ENCODE measurements at places on chromosomes 12 and 14.
A peak's percentile ranks its signal among the peaks of the same experiment; 100 is the strongest.

DNA sequence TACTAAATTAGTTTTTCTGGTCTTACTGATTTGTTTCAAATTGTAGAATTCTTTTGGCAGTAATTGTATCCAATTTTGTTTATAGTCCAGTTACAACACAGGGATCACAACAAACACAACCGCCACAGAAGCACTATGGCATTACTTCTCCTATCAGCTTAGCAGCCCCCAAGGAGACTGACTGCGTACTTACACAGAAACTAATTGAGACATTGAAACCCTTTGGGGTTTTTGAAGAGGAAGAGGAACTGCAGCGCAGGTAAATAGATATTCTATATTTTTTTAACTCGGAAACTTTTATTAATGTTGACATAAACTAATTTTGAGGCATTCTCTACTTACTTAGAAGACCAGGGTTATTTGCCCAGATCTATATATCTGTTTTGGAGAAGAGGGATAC is 17.8 kb downstream of the PAPOLA start:
- H3K36me3 ChIP-seq = peaks cover 34% of the 10 kb centered on the region
- H3K27me3 ChIP-seq = no peaks in the 10 kb centered on the region
- peaks cover 15% of the 10 kb centered on the region for H3K4me1 ChIP-seq

- no peaks in the 10 kb centered on the region for H3K36me3 ChIP-seq
- no peak overlapping the region for H3K4me3 ChIP-seq
- no peaks in the 10 kb centered on the region for H3K27me3 ChIP-seq
- DNase-seq = no peak
- no peaks in the 10 kb centered on the region for H3K4me1 ChIP-seq
Observed at GRCh38 chr12:80165746-80166145, 66.4 kb downstream of the OTOGL start.

DNA sequence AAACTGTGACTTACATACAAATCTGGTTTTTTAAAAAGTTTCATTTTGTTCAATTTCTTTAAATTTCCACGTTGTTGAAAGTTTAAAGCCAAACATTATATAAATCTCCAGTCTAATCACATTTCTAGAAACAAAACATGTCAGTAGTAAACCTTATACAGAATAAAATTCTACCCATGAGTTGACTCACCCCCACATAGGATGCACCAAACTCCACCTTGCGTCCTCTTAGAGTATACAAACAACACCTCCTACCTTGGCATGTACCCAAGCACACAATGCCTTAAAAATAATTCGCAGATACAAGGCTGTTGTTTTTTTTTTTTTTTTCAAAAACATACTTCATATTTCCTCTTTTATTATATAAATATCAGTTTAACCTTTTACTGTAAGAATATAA is 3.3 kb downstream of the FBXL14 start:
- H3K4me3 ChIP-seq = peak overlapping the region; percentile 90
- H3K27me3 ChIP-seq = no peaks in the 10 kb centered on the region
- H3K4me1 ChIP-seq = peaks cover 74% of the 10 kb centered on the region
- no peak for DNase-seq
- peak overlapping the region; percentile 42 for H3K27ac ChIP-seq

- H3K4me1 ChIP-seq = peaks cover 8% of the 10 kb centered on the region
- no peak overlapping the region for H3K4me3 ChIP-seq
- no peaks in the 10 kb centered on the region for H3K27me3 ChIP-seq
- no peak overlapping the region for H3K27ac ChIP-seq
- DNase-seq = no peak
Observed at GRCh38 chr12:57027011-57027804, 10.9 kb upstream of the TAC3 start.

- peaks cover 36% of the 10 kb centered on the region for H3K4me1 ChIP-seq
- no peak for DNase-seq
- H3K36me3 ChIP-seq = no peaks in the 10 kb centered on the region
- no peak overlapping the region for H3K27ac ChIP-seq
Observed at GRCh38 chr14:69040353-69040752, 61.3 kb upstream of the ACTN1 start.

DNA sequence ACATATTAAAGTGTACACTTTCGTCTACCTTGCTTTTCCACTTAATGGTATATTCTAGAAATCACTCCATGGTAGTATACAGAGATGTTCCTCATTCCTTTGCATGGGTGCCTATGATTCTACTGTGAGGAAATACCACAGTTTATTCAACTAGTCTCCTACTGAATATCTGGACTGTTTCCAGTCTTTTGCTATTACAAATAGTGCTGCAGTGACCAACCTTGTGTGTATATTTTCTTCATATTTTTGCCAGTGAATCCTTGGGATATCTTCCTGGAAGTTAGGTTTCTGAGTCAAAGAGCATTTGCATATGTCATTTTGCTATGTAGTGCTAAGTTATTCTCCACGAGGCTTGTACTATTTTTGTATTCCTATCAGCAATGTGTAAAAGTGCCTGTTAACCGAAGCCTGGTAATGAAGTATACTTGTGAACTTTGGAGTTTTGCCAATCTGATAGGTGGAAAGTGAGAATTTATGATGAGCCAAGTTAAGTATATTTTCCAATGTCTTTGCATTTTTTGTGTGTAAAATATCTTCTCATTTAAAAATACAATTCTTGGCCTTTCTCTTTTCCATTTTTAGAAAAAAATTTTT is 31.3 kb upstream of the TMEM263 start:
- no peaks in the 10 kb centered on the region for H3K36me3 ChIP-seq
- no peak for DNase-seq
- H3K27me3 ChIP-seq = no peaks in the 10 kb centered on the region
- H3K27ac ChIP-seq = no peak overlapping the region
- H3K4me1 ChIP-seq = no peaks in the 10 kb centered on the region

DNA sequence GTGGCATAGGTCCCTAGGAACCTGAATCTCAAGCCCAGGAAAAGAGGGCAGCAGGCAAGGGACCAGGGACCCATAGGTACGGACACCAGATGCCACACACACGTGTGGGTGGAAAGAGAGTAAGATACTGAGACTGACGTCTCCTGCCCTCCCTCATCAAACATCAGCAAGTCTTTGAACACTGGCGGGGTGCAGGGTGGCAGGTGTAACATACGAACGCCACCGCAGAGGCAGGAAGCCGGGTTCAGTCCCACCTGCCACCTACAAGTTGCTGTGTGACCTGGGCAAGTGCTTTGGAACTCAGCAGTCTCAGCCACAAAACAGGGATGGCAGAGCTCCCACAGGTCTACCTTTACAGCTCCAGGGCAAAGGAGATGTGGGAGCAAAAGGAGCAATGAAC is 11.1 kb downstream of the ACTN1 start:
- no peak overlapping the region for H3K4me3 ChIP-seq
- peaks cover 69% of the 10 kb centered on the region for H3K4me1 ChIP-seq
- no peaks in the 10 kb centered on the region for H3K27me3 ChIP-seq

- peaks cover 11% of the 10 kb centered on the region for H3K4me1 ChIP-seq
- H3K27me3 ChIP-seq = peaks cover 9% of the 10 kb centered on the region
- no peak for DNase-seq
- H3K36me3 ChIP-seq = no peaks in the 10 kb centered on the region
- peak overlapping the region; percentile 59 for H3K4me3 ChIP-seq
- no peak overlapping the region for H3K27ac ChIP-seq
Observed at GRCh38 chr12:98745578-98746391, 100.7 kb downstream of the APAF1 start.

DNA sequence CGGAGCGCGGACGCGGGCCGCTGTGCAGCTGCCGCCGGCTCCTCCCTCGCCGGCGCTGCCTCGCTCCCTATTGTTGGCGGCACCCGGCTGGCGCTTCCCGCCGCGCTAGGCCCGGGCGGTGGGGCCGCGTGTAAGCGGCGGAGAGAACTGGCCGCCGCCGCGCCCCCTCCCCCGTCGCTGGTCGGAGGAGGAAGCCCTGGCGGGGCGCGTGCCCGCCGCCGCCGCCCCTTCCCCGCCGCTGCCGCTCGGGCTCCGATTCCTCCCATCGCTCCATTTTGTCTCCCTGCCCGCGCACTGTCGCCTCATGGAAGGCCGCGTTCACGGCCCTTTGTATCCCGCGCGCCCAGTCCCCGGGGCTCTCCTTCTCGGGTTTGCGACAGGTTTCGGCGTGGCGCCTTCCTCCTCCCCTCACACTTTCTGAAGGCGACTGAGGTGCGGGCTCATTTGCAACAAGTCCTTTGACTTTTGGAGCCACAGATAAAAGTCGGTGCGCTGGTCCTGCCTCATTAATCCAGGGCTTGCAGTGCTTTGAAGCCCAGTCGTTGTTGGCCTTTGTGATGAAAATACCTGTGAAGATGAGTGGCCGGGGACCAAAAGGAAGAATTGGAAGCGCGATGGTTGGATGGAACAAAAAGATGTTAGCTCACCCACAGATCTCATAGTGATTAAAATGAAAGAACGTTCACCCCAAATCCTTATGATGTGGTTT is 707 bp downstream of the CPSF6 start:
- H3K27me3 ChIP-seq = no peaks in the 10 kb centered on the region
- peak overlapping the region; percentile 92 for H3K4me3 ChIP-seq

DNA sequence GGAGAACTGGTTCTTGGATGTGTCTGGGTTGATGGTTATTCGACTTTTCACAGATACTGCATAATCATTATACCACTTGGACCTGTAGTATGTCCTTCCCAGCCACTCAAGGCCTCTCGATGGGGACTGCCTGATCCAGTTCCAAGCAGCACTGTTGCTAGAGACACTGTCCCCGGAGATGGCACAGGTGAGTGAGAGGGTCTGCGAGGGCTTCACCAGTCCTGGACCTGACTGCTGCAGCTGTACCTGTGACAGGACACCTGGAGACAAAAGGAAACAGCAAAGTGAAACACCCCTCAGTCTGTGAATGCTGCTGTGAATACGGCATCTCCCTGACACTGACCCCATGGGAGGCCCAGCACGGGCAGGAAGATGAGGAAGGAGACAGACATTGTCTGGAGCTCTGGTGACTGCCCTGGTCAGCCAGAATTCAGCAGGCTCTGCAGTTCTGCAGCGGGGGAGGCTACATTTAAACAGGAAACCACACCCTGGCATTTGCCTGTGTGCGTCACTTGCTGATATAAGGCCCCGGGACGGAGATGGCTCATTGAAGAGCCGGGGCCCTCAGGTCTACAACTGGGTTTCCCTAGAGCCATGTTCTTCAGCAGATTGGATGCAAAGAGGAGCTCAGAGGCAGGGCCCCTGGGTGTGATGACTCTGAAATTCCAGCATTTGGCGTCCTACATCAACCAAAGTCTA is 413.6 kb downstream of the TMEM121 start:
- H3K4me3 ChIP-seq = no peak overlapping the region
- DNase-seq = peak; percentile 30
- no peaks in the 10 kb centered on the region for H3K4me1 ChIP-seq
- no peak overlapping the region for H3K27ac ChIP-seq
- H3K36me3 ChIP-seq = no peaks in the 10 kb centered on the region

DNA sequence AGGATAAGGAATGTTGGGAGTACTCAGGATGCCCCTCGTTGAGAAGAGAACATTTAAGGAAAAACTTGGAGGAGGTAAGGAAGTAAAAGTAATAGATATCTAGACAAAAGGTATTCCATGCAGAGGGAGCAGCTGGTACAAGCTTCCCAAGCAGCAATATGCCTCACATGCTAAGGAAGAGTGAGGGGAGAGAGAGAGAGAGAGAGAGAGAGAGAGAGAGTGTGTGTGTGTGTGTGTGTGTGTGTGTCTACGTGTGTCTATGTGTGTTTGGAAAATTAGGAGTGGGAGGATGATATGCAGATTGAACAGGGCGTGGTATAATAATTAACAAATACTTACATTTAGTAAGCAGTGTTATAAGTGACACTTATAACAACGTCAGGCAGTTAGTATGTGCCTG is 9.2 kb upstream of the PARP11 start:
- H3K27me3 ChIP-seq = peaks cover 29% of the 10 kb centered on the region
- no peak overlapping the region for H3K4me3 ChIP-seq
- no peaks in the 10 kb centered on the region for H3K36me3 ChIP-seq
- H3K27ac ChIP-seq = no peak overlapping the region

- H3K36me3 ChIP-seq = no peaks in the 10 kb centered on the region
- peak overlapping the region; percentile 85 for H3K27ac ChIP-seq
- DNase-seq = no peak
Observed at GRCh38 chr12:104455578-104456416, 951 bp upstream of the CHST11 start.

GRCh38 chr12:15208871-15209656 is 12.2 kb downstream of the RERG start:
- no peaks in the 10 kb centered on the region for H3K36me3 ChIP-seq
- H3K27ac ChIP-seq = peak overlapping the region; percentile 46
- H3K4me3 ChIP-seq = no peak overlapping the region
- no peaks in the 10 kb centered on the region for H3K27me3 ChIP-seq
- DNase-seq = no peak
- peaks cover 57% of the 10 kb centered on the region for H3K4me1 ChIP-seq

DNA sequence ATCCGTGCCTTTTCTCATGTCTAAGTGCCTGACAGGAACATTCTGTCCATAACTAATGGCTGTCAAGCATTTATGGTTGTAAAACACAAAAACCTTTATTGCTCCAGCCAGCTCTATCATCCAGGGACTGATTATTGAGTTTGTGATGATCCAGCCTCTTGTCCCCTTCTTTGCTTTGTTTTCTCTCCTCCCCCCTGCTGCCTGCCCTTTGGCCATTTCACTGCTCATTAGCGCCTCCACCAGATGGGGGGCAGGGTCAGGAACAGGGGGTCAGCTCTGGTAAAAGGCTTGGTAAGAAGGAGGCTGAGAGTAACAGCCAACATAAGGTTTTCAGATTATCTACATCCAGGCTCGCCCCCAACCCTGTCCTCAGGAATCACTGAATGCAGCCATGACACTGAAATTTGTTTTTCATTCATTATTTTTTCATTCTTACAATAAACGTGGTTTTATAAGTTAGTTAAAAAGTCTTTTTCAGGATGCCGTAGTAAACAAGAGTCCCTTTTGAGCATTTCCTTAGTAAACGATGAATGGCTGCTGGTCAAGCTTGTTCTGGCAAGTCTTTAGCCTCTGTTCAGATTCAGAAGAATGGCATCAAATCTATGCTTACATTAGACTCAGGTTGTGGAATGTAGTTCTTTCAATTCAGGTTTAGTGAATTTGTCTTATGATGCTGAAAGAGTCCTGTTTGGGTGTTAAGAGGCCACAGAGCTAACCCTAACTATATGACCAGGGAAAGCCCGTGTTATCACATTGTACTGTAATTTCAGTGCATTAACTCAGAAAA is 21.7 kb downstream of the HMGA2 start:
- peaks cover 6% of the 10 kb centered on the region for H3K27me3 ChIP-seq
- H3K4me3 ChIP-seq = no peak overlapping the region
- DNase-seq = no peak
- no peaks in the 10 kb centered on the region for H3K4me1 ChIP-seq

DNA sequence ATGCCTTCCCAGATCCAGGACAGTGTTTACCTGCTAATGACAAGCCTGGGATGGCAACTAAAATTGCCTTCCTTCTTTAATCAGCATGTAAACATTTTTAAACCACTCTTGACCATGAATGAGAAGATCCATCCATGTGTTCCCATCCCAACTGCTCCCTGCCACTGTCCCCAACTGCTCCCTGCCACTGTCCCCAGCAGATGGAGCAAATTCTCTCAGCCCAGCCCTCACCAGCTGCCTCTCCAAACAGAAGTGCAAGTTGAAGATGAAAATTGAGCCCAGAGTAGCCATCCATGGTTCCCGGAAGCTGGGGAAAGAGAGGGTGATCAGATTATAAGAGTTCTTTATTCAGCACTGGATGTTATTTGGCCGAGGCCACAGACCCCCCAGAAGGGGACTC is 133.1 kb downstream of the SLC15A4 start:
- no peak for DNase-seq
- H3K4me3 ChIP-seq = no peak overlapping the region
- no peak overlapping the region for H3K27ac ChIP-seq
- H3K4me1 ChIP-seq = no peaks in the 10 kb centered on the region
- H3K27me3 ChIP-seq = no peaks in the 10 kb centered on the region

- no peaks in the 10 kb centered on the region for H3K27me3 ChIP-seq
- no peaks in the 10 kb centered on the region for H3K36me3 ChIP-seq
- no peak overlapping the region for H3K27ac ChIP-seq
- H3K4me1 ChIP-seq = no peaks in the 10 kb centered on the region
Observed at GRCh38 chr14:33978892-33979612, 28.2 kb upstream of the EGLN3 start.

- H3K36me3 ChIP-seq = no peaks in the 10 kb centered on the region
- DNase-seq = no peak
- no peak overlapping the region for H3K27ac ChIP-seq
Observed at GRCh38 chr12:76195920-76196319, 111.4 kb upstream of the NAP1L1 start.
